Activated CD8-positive, alpha-beta memory T cell treated with anti-CD3 and anti-CD28 coated beads, Interleukin-2, amount 50 U/mL, for 4 hours (primary cell): ENCODE measurements at places on chromosomes 2 and 18.

- DNase-seq, result no peak
These were observed 55.1 kb downstream of the CDH19 start for GRCh38 chr18:66548747-66549146.

DNA sequence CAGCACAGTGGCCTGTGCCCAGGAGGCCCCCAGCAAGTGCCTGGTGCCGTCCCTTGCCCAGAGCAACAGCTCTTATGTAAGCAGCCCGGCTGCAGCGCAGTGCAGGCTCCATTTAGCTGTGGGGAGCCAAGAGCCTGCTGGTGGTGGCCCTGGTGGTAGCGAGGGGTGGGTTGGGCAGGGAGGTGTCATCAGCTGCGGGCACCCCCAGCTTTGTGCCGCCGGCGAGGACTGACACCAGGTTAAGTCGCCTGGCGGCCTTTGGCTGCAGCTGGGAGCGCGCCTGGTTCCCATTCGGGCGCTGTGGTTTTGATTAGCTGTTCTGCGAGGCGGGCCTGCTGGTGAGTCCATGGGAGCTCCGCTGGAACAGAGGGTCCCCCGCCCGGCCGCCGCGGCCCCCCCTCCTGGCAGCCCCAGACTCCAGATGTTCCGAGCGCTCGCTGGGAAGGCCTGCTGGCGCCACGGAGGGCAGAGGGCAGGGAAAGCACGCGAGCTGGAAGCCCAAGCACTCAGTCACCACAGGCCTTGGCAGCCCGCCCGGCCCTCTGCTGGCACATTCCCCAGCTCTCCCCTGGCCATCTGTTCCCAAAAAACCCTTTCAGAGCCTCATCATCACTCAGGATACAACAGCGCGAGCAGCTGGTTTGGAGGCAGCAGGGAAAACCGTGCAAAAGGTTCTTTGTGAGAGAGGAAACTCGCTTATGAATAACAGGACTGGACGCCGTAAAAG is 18.4 kb downstream of the ATOH8 start:
- no peak for DNase-seq

- DNase-seq, result peak; percentile 53
These were observed 514 bp downstream of the BCL2L11 start for GRCh38 chr2:111121028-111121827.

DNA sequence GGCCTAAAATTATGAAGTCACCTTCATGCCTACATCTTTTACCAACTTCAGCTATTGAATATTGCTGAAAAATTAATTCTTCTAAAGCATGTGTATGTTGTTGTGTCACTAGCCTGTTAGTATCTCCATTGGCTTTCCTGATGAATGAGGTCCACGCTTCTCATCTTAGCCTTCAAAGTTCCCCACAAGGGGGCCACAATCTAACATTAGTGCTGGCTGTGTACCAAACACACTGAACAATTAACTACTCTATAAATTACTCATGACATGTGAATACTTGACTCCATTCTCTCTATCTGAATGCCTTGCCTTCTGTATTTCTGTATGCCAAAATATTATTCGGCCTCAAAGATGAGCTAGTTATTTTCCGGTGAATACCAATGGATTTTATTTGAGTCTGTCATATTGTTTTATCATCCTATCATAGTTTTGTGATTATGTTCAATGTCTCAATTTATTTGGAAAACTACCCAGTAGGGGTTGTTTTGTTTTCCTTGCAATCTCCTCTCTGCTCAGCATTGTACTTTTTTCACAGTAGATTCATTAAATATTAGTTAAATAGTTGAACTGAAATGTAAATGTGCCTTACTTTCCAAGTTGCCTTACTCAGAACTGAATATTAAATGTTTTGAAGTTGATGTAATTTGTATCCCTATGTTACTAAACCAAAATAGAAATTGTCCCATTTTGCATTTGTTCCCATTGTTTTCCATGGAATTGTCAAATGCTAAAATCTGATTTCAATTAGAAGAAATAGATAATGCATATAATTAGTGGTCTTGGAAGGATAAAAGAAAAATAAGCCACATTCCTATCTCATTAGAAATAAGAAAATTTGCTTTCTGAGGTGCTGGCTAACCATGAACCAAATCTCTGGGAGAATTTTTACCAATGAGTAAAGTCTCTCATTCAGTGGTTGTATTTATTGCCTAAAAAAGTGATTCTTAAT is 208.4 kb upstream of the COL3A1 start:
- no peak for DNase-seq

GRCh38 chr2:108923736-108924579 is 65.1 kb downstream of the EDAR start:
- DNase-seq, result no peak

DNA sequence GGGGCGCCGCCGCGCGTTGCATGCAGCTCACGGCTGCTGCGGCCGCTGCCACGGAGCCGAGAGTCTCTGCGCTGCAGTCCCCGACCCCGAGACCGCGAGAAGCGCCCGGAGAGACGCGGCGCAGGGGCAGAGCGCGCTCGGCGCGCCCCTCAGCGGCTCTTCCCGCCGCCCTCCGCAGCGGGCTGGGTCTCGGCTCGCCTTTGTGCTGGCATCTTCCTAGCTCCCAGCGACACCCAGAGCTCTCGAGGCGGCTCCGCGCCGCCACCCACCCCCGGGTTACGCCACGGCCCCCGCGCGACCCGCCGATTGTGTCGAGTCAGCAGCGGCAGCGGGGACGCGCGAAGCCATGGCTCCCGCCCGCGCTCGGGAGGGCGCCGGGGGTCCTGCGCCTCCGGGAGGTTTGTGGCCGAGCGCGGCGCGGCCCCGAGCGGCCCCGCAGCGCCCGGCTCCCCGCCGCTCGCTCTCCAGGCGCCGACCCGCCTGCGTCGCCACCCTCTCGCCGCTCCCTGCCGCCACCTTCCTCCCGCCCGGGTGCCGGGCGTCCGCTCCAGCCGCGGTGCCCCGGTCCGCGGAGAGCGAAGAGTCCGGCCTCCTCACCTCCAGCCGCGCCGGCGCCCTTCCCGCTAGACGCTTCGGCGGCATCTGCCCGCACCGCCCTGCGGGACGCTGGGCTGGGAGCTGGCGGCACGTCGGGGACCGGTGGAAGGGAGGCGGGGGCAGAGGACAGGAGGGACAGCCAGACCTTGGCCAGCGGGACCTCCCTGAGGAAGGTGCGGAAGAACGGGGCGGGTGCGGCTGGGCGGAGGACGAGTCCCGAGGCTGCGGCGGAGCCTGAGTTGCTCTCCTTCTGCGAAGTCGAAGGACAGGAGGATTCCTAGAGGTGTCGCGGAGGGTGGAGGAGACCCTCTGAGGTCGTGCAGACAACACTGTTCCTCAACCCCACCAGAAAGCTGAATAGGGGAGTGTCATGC is 46.3 kb upstream of the CCDC150 start:
- peak; percentile 14 for DNase-seq

GRCh38 chr2:30979822-30980245 is 158.4 kb downstream of the GALNT14 start:
- no peak for DNase-seq

GRCh38 chr2:29627279-29627711 is 294.1 kb downstream of the ALK start:
- no peak for DNase-seq

- no peak for DNase-seq
These were observed 134.6 kb downstream of the MAP4K4 start for GRCh38 chr2:101832114-101832513.
